Pancreas (tissue), 10 donors: ENCODE measurements at places on chromosomes 13 and 19. TPM values are rescaled to one million over a fixed set of nuclear protein-coding genes. Genes with fewer than 3 reads are reported as not detected.

- no peak for DNase-seq
These were observed 5.6 kb downstream of the RPL36 start for GRCh38 chr19:5695649-5696195.

DNA sequence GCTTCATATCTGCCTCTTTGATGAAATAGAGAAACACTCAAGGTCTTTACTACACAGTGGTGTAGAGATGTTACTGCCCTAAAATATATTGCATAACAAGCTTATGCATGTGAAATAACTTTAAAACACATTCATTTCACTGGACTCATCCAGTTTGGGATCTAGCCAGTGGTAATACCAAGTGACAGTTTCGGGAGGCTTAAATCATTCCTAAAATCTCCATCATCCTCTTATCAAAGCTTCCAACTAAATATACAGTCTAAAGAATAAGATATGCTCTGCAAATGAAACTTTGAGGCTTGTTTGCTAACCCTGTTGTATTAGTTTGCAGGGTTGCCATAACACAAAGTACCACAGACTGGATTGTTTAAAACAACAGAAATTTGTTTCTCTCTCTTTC lies 52.8 kb downstream of the THSD1 start:
- DNase-seq = no peak

GRCh38 chr13:45208132-45208531 lies 7.3 kb upstream of the KCTD4 start:
- no peak for DNase-seq

DNA sequence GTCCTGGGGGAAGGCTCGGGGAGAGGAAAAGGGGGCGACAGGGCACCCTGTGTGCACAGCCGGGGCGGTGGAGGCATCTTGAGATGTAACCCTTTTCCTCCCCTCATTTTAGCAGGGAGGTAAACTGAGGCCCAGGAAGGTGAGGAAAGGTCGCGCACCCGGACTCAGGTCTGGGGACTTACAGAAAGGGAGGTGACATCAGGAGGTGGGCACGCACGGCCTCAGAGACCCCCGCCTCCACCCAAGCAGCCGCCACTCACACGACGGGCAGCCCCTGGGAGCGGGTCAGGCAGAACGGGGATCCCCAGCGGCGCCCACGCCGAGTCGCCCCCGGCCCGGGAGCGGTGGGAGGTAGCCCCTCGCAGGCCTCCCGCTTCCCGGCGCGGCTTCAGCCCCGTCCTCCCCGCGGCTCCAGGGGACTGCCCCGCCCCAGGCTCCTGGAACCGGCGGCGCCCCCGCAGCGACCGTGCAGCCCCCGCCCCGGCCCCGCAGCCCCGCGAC lies 477 bp downstream of the PIP5K1C start:
- no peak for DNase-seq

- DNase-seq = no peak
These were observed 5.4 kb downstream of the GATAD2A start for GRCh38 chr19:19410553-19411550.

DNA sequence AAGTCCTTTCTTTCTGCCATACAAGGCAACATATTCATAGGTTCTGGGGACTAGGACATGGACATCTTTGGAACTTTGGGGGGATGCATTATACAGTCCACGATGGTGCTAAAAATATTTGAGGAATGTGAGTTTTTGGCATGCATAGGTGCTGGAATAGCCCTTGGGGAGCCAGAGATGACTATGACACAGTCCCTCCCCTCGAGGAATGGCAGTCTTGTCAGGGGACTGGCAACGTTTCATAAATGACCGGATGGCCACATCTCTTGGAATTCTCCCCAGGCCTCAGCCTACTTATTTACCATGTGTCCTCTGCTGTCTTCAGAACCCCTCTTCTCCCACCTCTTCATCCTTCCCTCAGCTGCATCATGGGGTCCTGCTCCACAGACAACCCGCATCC lies 13.6 kb downstream of the MEIOSIN start:
- no peak for DNase-seq

GRCh38 chr13:83168590-83168989 lies 713.7 kb downstream of the SLITRK1 start:
- DNase-seq = no peak

DNA sequence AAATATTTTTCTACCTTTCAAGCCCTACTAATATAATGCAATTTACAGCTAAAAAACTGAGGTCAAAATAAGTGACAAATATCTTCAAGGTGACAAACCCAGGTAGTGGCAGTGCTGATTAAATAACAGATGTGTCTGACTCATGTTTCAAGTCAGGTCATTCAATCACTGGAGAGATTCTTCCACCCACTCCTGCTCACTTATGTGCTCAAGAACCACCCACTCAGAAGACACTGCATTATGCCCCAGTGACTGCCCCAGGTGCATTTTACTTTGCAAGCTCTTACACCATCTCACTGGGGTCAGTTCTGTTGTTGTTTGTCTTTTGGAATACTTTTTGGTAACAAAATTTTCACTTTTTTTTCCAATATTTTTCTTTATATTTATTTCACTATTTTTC lies 2.2 kb downstream of the ZNF100 start:
- DNase-seq = no peak

- DNase-seq = no peak
These were observed 43.8 kb downstream of the DNM2 start for GRCh38 chr19:10761443-10762250.

- no peak for DNase-seq
These were observed 8.1 kb downstream of the CYP2A13 start for GRCh38 chr19:41096353-41096752.

DNA sequence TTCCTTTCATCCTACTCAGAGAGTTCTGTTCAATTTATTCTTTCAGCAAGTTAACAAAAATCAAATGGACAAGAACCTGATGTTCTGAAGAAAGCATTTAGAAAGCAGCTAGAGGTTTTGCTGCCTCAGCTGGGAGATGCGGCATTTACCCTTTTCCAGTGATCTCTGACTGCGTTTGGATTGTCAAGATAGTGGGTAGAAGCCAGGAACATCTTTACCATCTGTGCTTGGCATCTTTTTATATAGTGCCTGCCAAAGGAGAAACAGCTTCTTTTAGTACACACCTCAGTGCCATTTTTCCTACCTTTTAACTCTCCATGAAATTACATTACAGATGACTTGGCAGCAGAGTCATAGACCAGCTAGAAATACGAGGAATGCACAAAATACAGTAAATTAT lies 680.8 kb downstream of the SLITRK1 start:
- no peak for DNase-seq

GRCh38 chr13:99648066-99648665 lies 146.9 kb downstream of the TM9SF2 start:
- no peak for DNase-seq

DNA sequence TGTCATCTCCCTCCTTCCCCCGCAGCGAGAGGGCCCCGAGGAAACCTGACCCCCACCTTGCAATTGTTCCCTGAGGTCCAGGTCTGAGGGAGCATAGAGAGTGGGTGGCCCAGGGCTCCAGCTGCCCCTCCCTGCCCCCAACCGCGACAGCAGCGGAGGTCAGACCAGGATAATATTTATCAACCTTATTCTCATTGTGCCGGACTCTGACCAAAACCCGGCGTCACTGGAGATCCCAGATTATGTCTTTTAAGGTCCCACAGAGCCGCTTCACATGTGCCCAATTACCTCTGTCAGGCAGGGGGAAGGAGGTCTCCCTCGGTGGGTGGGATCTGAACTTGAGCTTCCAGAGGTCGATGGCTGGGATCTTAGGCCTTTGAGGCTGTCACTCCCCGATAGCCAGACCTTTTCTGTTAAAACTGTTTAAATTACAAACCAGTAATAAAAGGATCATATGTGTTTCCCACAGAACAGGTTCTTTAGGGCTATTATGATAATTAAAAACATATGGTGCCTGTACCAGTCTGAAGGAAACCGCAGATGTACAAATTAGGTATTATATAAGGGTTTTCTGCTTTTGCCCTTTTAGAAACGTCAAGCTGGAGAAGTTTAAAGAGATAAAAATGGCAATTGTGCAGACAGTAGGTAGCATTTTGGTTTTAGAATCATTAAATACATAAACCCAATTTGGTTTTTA lies 195.5 kb downstream of the ZNF536 start:
- no peak for DNase-seq

- no peak for DNase-seq
These were observed 128.0 kb upstream of the VSTM2B start for GRCh38 chr19:29397748-29398147.

DNA sequence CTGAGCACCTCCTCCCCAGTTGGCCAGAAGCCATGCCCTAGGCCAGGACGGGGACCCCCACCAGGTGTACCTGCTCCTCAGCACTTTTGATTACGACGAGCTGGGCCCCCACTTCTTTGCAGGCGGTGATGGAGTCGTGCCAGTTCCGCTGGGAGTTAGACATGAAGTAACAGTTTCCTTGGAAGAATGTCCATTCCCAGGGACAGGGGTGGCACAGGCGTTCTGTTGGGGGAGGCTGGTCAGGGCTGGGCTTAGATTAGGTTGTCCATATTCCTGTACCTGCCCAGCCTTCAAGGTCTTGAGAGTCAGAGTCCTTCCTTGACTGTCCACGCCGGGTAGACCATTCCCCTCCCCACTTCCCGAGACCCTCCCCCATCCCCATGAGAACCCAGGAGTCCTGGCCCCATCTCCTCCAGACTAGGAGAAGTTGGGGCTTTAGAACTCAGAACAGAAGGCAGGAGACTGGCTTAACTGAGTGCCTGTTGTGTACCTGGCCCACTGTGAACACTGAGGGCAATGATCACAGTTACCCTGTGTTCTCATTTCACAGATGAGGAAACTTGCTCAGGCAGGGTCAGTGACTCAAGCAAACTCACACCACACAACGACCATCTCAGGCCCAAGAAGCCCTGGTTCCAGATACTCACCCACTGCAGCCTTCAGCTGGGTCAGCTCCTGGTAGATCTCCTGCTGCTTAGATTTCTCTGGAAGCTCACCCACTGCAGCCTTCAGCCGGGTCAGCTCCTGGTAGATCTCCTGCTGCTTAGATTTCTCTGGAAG lies 2.3 kb downstream of the CD209 start:
- DNase-seq = no peak

DNA sequence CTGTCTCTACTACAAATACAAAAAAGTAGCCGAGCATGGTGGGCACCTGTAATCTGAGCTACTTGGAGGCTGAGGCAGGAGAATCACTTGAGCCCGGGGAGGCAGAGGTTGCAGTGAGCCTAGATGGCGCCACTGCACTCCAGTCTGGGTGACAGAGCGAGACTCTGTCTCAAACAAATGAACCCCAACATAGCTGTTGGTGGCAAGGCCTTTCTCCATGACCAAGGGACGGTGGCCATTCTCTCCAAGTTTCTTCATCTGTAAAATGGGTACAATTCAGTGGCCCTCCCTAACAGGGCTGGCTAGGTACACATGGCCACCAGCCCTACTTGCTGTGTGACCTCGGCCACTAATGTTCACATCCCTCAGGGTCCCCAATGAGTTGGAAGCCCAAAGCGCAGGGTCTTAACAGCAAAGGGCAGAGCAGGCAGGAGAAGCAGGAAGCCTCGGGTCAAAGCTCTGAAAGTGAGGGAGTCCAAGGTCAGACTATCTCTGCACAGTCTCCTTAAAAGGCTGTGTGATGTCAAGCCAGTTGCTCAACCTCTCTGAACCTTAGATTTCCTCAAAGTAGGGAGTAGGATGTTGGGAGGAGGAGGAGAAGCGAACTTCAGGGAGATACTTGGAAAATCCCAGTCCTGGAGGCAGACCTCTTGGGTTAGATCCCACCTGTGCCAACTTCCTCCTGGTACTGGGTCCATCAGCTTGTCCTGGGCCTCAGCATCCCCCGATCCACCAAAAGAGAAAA lies 2.7 kb downstream of the JUND start:
- no peak for DNase-seq

- DNase-seq = no peak
These were observed 11.6 kb upstream of the ATP8B3 start for GRCh38 chr19:1823539-1824251.

DNA sequence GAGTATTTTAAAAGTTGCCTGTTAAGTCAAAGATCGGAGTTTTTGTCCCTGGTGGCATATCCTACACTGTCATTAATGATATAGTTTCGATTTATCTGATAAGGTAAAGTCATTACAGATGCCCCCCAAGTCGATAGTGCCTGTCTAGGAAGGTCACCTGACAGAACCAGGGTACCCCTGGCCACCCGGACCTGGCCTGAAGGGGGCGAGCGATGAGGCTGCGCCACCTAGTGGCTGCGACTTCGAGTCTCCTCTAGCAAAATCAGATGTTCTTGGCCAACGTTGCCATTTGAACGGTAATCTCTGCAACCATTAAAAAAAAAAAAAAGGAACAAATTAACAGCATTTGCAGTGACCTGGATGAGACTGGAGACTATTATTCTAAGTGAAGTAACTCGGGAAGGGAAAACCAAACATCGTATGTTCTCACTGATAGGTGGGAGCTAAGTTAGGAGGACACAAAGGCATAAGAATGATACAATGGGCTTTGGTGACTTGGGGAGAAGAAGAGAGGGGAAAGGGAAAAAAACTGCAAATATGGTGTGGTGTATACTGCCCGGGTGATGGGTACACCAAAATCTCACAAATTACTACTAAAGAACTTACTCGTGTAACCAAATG lies 565.1 kb downstream of the LIG4 start:
- DNase-seq = peak; percentile 40

GRCh38 chr13:109370496-109370895 lies 415.9 kb downstream of the IRS2 start:
- DNase-seq = no peak

GRCh38 chr13:32039528-32039927 lies 8.0 kb downstream of the FRY start:
- DNase-seq = no peak

- DNase-seq = no peak
These were observed 98.6 kb downstream of the RBM26 start for GRCh38 chr13:79307433-79307861.

GRCh38 chr13:106373989-106374572 lies 161.4 kb downstream of the EFNB2 start:
- no peak for DNase-seq

DNA sequence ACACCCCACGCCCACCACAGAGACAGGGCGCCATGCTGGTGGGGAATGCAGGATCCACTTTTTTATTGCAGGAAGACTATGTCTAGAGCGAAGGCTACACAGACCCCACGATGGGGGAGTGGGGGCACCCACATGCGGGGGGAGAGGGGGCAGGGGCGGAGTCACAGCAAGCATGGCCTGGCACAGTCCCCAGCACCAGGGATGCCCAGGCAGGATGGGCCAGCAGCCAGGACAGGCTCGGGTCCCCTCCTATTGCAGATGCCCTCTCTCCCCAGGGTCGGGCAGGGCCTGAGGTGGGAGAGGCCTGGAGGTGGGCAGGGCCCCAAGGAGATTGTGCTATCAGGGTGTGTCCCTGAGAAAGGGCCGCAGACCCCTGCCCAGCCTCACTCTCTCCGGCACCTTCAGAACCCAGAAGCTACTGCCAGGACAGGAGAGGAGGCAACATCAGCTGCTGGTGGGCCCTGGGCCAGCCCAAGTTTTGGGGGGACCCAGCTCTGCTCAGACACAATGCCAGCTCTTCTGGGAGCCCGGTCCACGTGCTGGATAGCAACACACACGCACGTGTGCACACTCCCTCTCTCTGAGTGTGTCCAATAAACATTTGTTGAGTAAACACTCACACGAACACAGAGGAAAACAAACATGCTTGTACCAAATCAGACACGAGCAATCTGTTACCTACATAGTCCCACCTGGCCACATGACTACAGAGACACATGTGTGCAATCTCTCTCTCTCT lies 6.5 kb downstream of the DIRAS1 start:
- no peak for DNase-seq

- no peak for DNase-seq
These were observed 122.7 kb downstream of the CYSLTR2 start for GRCh38 chr13:48776401-48776800.

The HPN gene
- total RNA-seq = 119 TPM

The DMKN gene
- 59.9 TPM for total RNA-seq

The DCT gene
- total RNA-seq = 0.06 TPM

The KL gene
- 0.63 TPM for total RNA-seq

The NCAN gene
- total RNA-seq = 0.04 TPM

The MCF2L gene
- total RNA-seq = 41.6 TPM

The NKG7 gene
- total RNA-seq = not detected

The RGL3 gene
- total RNA-seq = 27.3 TPM

The GRIN2D gene
- 0.34 TPM for total RNA-seq

The ZNF677 gene
- 5.5 TPM for total RNA-seq
